ENCODE measurements at places on chromosomes 2 and 18.

- DNase-seq, result no peak
Measured at GRCh38 chr2:224442071-224442967, 40.4 kb upstream of the FAM124B start.

- no peak for DNase-seq
Measured at GRCh38 chr2:101064505-101064867, 62.4 kb downstream of the RPL31 start.

- DNase-seq, result peak; percentile 11
Measured at GRCh38 chr2:68907232-68907919, 36.2 kb upstream of the BMP10 start.

DNA sequence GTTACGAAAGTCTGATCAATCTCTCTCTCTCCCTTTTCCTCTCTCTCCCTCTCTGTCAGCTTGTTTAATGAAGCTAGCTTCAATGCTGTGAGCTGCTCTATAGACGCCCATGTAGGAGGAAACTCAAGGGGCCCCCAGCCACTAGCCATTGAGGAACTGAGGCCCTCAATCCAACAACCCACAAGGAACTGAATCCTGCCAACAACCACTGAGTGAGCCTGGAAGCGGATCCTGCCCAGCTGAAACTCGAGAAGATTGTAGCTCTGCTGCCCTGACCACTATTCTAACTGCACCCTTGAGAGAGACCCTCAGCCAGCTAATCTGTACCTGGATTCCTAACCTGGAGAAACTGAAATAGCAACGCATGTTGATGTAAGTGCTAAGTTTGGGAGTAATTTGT lies 129.2 kb downstream of the BCL11A start:
- no peak for DNase-seq

- no peak for DNase-seq
Measured at GRCh38 chr2:239194731-239195317, 206.0 kb downstream of the HDAC4 start.

- DNase-seq, result no peak
Measured at GRCh38 chr18:23983112-23983511, 31.4 kb upstream of the TTC39C start.

DNA sequence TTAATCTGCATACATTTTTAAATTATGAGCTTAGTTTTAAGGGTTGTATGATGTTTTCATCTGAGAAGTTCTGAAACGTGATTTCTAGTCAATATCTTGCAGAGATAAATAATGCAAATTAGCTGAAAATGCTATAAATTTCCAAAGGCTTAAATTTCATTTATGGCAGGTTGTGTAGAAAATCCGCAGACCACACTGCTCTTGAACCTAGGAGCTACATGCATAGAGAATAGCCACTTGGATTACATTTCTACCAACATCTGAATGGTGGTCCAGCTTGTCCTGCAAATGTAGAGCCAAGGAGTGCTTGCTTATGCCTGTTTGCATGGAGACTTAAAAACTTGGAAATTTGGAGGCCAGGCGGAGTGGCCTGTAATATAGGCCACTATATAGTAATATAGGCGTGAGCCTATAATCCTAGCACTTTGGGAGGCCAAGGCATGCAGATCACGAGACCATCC lies 6.8 kb downstream of the MAT2A start:
- no peak for DNase-seq

- DNase-seq, result no peak
Measured at GRCh38 chr2:96885432-96886347, 15.8 kb upstream of the SEMA4C start.

DNA sequence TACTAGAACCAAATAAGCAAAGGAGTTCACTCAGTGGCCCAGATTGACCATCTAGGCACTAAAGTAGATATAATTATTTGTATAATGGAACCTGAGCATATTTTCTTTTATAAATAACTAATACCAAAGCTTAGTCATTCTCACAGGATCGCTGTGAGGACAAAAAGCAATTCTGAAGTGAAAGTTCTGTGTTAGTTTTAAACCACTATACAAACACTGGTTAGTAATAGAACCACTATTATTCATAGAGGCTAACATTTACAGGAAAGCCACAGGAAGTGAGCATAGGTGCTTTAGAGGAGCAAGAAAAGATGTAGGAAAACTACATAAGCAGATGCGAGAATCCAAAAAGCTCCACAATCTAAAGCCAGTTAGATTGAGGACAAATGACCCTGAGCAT lies 364.7 kb downstream of the XIRP2 start:
- no peak for DNase-seq

DNA sequence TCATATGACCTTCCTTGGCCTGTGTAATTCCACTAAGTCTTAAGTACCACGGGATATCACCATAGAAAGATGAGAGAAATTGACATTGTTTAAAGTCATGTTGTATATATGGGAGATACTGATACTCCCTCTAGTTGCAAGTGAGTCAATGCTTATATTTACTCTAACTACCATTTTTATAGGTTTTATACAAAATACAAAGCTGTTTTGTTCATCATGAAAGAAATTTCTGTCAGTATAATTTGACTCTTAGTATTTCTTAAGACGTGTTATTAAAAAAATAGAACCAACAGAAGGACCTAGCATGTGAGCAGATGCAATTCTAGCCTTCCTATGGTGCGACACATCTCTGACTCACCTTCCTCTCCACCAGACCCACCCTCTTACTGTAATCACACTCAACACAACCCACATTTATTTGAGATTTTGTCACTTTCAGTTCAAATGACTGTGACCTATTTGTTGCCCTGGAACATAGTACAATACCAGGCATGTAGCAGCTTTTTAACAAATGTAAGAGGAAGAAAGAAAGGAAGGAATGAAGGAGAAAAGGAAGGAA lies 453.1 kb downstream of the CMPK2 start:
- no peak for DNase-seq

GRCh38 chr2:174325373-174326160 lies 9.2 kb upstream of the SP9 start:
- no peak for DNase-seq

DNA sequence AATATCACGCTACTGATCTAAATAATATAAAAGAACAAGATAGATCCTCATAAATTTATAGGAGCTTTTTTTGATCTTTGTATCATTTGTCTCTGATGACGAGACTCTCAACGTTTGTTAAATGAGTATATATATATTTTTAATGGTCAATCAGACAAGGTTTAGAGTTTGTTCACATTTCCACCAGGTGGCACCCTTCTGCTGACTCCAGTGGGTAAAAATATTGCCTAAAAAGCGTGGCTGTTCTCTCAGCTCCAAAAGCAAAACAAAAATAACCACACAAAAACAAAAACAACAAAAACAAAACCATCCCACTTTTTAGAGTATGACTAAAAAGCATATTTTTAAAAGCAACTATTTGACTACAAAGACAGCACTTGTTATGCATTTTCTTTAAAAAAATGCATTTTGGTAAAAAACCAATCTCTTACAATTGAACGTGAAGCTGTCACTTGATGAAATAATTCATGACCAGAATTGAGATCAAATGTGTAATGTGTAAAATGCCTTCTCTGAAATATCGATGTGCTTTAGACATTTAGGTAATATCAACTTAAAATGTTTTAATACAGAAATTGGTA lies 723.2 kb downstream of the DPP10 start:
- no peak for DNase-seq

DNA sequence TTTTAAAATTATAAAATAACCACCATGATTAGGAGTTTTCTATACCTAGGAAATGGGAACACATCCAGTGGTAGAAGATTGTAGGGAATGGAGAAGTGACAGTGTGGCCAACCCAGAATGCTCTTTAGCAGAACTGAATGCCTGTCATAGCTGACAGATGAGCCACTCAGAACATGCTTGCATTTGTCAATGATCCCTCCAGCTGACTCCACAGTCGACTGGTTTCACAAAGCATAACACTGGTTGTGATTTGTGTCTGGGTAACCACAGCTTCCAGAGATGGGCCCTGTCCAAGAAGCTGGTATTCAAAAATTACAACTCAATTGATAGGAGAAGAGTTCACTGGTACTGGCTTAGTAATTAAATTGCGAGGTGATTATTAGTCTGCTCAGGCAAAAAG lies 9.0 kb upstream of the CTIF start:
- no peak for DNase-seq

DNA sequence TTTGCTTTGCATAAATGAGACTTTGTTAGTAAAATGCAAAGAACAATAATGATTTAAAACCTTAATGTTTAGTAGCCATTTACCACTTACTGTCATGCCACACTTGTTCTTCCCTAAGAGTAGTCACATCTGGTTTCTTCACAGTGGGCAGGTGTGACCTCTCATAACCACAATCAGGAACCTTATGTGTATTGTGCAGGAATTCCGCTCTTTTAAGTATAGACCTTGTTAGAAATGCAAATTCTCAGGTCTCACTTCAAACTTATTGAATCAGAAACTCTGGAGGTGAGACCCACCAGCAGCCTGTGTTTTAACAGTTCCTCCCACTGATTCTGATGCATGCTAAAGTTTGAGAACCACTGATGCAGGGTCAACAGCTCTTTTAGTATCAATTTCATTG lies 518.8 kb upstream of the MEX3C start:
- no peak for DNase-seq
